ENCODE measurements at places on chromosomes 13 and 19. TPM values are rescaled to one million over a fixed set of nuclear protein-coding genes. Genes with fewer than 3 reads are reported as not detected.

The KLK4 gene
- not detected for total RNA-seq

The STX10 gene
- 48.5 TPM for total RNA-seq

The EPS8L1 gene
- 4.5 TPM for total RNA-seq

The METTL21C gene
- total RNA-seq: not detected

The SBSN gene
- total RNA-seq: not detected

The CLEC4G gene
- not detected for total RNA-seq

- DNase-seq: no peak
Observed at GRCh38 chr13:106484537-106485193, 50.8 kb downstream of the EFNB2 start.

GRCh38 chr13:112448621-112449544 is 72.7 kb downstream of the SPACA7 start:
- peak; percentile 75 for DNase-seq

GRCh38 chr13:101544979-101545378 is 92.5 kb downstream of the ITGBL1 start:
- no peak for DNase-seq

DNA sequence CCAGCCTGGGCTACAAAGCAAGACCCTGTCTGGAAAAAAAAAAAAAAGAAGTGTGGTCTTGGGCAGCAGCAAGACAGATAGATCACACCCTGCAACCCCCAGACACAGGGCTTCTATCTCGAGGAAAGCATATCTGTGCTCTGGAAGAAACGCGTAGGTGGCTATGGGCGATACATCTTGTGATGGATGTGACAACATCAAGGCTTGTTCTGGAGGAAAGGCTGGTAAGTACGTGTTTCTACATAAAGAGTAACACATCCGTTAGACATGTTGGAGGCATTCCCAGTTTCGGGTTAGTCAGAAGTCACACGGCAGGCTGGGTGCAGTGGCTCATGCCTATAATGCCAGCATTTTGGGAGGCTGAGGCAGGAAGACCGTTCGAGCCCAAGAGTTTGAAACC is 6.6 kb upstream of the DHDH start:
- DNase-seq: no peak

DNA sequence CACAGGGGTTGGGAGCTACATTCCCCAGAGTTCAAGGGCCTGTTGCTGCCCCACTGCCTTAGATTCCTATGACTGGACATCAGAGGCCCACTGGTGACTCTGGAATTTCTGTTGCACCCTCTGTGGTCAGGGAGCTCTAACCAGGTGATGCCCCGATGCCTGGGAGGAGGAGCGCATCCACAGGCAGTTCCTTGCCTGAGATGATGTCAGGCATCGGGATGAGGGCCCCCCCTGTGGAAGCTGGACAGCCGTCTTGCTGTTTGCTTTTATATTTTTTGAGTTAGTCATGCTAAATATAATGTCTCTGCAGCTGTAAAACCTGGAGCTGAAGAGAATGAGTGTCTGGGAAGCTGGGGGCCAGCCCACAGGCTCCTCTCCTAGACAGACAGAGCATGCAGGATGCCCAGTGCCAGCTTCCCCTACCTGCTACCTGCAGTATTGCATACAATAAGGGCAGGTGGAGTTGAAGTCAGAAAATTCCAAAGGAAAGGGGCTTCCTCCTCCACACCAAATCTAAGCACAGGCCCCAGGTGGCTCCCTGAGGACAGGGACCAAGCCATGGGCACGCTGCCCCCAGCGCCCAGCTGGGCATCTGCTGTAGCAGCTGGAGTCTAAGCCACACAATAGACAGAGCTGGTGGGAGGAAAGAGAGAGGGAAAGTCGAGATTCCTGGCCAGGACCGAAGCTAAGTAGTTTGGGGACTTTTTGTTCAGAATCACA is 16.2 kb downstream of the COL4A2 start:
- DNase-seq: no peak

GRCh38 chr13:24006520-24007248 is 109.4 kb upstream of the C1QTNF9B start:
- no peak for DNase-seq

DNA sequence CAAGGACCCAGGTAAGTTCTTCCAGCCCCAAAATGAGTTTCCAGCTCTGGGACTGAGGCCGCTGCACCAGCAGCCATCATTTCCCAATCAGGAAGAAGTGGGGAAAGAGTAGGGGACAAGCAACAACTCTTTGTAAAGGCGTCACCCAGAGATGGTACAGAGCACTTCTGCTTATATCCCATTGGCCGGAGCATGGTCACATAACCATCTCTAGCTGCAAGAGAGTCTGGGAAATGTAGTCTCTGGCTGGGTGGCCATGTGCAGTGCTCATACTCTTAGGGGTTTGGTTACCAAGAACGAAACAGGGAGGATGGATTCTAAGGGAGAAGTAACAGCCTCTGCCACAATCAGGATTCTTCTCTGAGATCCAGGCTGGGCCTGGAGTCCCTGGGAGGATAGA is 26.3 kb downstream of the CKM start:
- no peak for DNase-seq

DNA sequence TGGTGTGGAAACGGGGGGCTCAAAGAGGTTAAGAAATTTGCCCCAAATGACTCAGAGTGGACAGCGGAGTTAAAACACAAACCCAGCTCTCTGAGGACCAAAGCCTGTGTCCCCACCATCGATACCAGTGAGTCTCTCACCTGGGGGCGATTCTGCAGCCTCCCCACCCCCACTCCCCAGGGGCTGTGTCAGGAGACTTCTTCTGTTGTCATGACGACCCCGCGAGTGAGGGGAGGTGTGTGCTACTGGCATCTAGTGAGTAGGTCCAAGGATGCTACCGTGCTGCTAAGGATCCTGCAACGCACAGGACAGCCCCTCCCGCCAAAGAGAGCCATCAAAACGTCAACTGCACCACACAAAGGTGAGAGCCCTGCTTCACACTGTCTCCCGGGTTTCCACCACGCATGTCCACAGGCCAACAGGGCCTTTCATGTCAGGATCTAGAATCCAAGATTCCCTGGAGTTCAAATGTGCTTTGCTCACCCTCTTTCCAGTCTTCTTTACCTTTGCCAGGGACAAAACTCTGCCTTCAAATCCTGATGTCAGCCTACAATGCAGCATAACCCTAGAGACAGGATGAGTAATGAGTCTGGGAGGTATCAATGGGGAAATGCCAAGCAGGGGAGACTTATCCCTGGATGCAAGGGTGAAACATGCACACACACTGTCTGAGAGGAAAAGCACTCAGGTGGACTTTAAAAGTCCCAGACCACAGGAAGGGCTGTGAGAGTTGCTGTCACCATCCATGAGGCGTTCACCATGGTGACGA is 3.9 kb downstream of the RANBP3 start:
- DNase-seq: no peak

DNA sequence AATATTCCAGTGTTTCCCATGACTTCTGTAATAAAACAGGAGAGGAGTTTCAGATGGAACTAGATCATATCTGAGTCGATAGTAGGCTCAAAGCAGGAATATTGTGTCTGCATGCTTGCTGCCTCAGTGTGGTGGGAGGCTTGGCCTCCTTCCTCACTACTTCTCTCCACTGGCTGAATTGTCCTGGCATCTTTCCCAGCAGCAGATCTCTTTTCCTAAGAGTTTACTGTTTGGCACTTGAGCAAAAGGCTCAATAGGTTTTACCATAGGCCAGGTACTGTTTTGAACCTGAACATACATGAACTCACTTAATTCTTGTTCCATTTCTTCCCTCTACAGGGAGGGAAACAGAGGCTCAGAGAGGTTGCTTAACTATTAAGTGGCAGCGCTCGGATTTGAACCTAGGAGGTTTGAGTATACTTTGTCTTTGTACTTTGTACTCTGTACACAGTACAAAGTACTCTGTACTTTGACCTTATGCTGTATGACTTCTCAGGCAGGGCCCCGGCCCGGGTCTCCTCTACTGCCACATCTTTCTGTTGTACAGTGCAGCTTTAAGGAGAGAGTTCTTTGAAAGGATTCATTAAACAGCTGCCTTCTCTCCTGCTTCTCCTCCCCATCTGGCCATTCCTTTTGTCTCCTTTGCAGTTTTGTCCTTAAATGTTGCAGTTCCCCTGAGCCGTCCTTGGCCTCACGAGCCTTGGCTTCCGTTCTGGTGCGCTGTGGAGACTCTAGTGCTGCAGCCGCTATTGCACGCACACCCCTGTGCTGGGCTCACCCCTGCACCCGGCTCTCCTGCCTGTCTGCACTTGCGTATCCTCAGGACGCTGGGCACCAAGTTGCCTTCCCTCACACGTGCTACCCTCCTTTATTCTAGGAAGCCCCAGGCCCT is 8.1 kb downstream of the B3GLCT start:
- no peak for DNase-seq

DNA sequence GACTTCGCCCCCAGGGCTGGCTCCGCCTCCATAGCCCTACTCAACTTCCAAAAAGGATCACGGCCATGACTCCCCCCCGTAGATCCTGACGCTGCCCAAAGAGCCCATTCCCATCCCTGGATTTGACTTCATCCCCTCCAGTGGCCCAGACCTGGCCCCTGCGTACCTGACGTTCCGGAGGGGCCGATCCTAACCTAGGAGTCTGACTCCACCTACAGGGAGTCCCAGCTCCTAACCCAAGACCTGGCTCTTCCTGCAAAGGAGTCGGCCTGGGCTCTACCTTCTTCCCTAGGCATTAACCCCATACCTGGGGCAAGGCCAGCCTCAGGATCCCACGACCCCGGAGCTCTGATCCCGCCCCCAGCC is 10.8 kb downstream of the STAP2 start:
- no peak for DNase-seq

DNA sequence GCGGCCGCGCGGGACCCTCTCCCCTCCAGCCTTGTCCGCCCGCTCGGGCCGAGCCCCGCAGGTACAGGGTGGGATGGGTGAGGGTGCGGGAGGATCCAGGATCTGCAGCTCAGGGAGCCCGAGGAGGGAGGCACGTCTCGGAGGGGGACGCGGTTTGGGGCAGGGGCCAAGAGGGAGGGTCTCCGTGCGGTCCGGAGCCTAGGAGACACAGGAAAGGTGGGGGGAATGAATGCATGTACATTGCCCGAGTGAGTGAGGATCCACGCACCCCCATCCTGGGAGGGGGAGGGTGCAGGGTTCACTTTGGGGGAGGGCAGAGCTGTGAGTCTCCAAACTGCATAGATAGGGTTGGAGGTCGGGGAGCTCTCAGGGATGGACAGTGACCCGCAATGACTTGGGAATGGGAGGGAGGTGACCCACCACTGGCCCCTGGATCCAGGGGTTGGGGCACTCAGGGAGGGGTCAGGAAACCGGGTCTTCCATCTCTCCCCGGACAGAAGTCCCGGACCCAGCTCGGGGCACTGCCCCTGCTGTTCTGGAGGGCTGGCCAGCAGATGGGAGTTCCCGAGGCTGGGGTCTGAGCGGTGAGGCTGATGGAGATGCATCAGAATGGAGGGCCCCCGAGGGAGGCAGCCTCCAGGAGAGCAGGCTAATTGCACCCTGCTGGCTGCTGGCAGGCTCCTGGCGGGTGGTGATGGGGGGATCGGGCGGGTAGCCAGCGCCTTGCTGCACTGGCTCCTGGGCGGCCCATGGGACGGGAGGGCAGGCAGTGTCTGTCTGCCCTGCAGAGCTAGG is 547 bp downstream of the KCNN1 start:
- DNase-seq: no peak

DNA sequence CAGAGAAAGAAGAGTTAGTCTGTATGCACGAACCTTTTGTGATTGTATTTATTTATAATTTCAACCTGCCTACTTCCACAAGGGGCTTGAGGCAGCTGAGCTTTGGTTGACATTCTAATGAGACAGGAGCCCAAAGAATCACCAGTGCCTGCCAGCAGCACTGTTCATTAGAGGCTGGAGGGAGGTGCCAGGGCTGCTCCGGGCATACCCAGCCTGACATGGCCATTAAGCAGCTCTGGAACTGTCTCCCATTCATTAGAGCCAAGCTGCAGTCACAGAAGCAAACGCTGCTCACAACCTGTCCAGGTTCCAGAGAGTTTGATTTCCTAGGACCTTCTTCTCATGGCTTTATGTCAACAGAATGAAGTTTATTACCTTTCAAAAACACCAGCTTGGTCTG is 425.5 kb downstream of the RFC3 start:
- no peak for DNase-seq

- no peak for DNase-seq
Observed at GRCh38 chr13:23743278-23744076, 145.7 kb downstream of the MIPEP start.

GRCh38 chr13:51325837-51326236 is 13.7 kb upstream of the SERPINE3 start:
- no peak for DNase-seq

DNA sequence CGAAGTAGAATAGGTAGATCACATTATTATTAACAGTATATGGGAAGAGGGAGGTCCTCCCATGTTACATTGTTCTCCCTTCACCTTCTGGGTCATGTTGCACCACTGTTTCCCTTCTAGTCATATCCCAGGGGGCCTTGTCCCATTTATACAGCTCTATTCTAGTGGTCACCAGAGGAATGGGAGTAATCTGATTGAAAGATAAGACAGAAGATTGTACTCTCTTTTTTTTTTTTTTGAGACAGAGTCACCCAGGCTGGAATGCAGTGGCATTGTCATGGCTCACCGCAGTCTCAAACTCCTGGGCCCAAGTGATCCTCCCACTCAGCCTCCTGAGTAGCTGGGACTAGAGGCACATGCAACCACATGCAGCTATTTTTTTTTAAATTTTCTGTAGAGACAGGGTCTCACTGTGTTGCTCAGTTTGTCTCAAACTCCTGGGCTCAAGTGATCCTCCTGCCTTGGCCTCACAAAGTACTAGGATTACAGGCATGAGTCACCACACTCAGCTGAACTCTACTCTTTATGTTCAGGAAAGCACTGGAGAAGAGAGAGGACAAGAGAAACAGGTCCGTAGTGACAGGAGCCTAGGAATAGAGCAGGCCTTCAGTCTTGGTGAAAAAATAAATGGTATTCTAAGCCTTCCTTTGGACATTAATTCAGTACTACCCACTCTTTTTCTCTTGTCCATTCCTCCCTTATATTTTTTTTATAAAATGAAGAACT is 4.3 kb upstream of the ZNF529 start:
- no peak for DNase-seq

DNA sequence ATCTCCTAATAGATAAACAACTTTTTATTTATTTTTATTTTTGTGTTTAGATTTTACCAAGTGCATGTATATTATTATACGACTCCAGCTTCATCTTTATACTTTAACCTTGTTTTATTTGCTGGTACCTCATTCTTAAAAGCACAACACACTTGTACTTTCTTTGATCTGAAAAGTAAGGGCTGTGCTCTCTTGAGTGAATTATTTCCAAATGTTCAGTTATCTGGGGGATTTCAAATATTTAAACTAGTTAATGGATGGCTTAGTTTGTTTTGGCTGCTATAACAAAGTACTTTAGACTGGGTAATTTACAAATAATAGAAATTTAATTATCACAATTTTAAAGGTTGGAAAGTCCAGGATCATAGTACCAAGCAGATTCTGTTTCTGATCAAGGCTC is 1148.2 kb upstream of the PCDH9 start:
- no peak for DNase-seq
